Adipose tissue (tissue), 3 donors: ENCODE measurements at places on chromosomes 7 and 10. TPM values are rescaled to one million over a fixed set of nuclear protein-coding genes. Genes with fewer than 3 reads are reported as not detected.

The NEURL1 gene
- polyA plus RNA-seq, result 9.8 TPM

The ZP3 gene
- polyA plus RNA-seq, result 2.5 TPM

The GGCT gene
- 242 TPM for polyA plus RNA-seq

The RSPH10B gene
- polyA plus RNA-seq, result 0.03 TPM

The CRHR2 gene
- 0.21 TPM for polyA plus RNA-seq

The ANXA11 gene
- polyA plus RNA-seq, result 125 TPM

The ZPBP gene
- not detected for polyA plus RNA-seq

The TFR2 gene
- polyA plus RNA-seq, result 1.5 TPM

The DKK1 gene
- polyA plus RNA-seq, result 2.1 TPM

The RARRES2 gene
- polyA plus RNA-seq, result 478 TPM

The FAM25A gene
- not detected for polyA plus RNA-seq

The CALML3 gene
- 0.06 TPM for polyA plus RNA-seq

The NEUROD6 gene
- not detected for polyA plus RNA-seq

The SPDYE1 gene
- not detected for polyA plus RNA-seq

The ELFN1 gene
- polyA plus RNA-seq, result 0.67 TPM

The GNG11 gene
- polyA plus RNA-seq, result 6.8 TPM

The GET4 gene
- polyA plus RNA-seq, result 35.4 TPM

The CNNM1 gene
- polyA plus RNA-seq, result under 0.01 TPM

The FOXP2 gene
- 3.0 TPM for polyA plus RNA-seq

The ACBD7 gene
- polyA plus RNA-seq, result 0.07 TPM

The PVRIG gene
- not detected for polyA plus RNA-seq

The OR9A2 gene
- not detected for polyA plus RNA-seq

The TMEM196 gene
- not detected for polyA plus RNA-seq

The ZEB1 gene
- polyA plus RNA-seq, result 15.5 TPM

The SDK1 gene
- polyA plus RNA-seq, result 3.3 TPM
